GM19239 (cell line): ENCODE measurements at places on chromosomes 6 and 20.

- no peak for DNase-seq
These were observed 769 bp upstream of the TRPC4AP start for GRCh38 chr20:35093267-35093884.

- DNase-seq: no peak
These were observed 80.6 kb upstream of the HIVEP1 start for GRCh38 chr6:11931296-11932035.

DNA sequence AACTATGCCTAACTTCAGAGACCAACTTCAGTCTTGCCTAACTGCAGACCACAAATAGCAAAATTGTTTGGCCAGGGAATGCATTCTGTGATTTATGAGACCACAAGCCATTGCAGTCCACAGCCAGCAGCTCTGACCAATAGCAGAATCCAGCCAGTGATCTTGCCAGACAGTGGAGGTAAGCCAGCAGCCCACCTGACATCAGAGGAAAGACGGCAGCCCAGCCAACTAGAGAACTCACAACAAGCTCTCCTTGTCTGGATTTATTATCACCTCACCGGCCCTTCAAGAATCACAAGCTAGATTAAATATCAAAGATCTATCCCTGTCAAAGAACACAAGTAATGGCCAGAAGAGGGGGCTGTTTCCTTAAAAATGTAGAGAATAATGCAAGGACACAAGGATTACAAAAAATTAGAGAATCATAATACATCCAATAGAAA lies 66.5 kb upstream of the SLC35F1 start:
- DNase-seq: no peak

GRCh38 chr6:135382182-135382628 lies 115.3 kb downstream of the AHI1 start:
- DNase-seq: no peak

DNA sequence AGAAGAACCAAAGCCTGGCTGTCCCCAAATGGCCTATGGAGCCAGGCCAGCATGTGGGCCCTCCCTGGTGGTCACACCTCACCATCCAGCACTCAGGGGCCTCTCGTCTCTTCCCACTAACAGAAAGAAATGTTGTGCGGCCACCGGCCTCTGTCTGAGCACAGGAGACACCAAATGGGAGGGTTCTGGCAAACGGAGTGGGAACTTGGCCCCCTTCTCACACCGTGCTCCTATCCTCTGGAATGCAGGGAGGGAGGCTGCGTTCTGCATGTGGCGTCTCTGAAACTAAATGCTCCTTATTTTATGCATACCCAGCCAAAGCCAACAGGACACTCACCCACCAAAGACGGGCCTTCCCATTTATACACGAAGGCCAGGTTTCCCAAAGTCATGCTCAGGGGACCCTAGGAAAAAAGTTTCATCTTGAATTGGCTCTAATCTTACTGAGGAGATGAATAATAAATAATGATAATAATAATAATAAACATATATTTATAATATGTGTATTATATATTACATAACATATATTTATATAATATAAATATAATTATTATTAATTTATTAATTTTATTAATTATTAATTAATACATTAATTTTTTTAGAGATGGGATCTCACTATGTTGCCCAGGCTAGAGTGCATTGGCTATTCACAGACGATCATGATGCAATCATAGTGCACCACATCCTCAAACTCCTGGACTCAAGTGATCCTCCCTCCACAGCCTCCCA lies 102.4 kb downstream of the FOXF2 start:
- no peak for DNase-seq
